Endodermal cell (in vitro differentiated cells): ENCODE measurements at places on chromosomes 13 and 19. TPM values are rescaled to one million over a fixed set of nuclear protein-coding genes. Genes with fewer than 3 reads are reported as not detected.

DNA sequence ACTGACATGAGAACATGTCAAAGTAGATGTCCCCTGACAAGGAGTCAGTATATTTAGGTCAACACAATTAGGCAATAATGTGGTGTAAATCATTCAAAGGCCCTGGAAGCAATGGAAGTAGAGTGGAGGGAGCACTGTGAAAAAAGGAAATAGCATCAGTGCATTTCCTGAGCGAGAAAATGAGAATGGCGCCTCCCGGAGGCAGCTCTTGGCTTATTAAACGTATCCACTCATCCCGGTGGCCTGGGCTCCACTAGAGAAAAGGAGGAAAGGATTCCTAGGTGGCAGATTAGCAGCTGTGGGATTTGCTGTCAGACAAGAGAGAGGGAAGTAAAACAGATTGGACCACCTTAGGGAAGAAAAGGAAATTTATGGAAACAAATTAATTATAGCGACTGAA, 173.7 kb upstream of the TMTC4 start:
- no peaks in the 10 kb centered on the region for H3K36me3 ChIP-seq
- DNase-seq, result peak; percentile 53
- H3K4me3 ChIP-seq, result no peak overlapping the region
- H3K4me1 ChIP-seq, result no peaks in the 10 kb centered on the region

GRCh38 chr13:110506396-110506795, 55.1 kb downstream of the RAB20 start:
- H3K4me3 ChIP-seq, result no peak overlapping the region
- H3K36me3 ChIP-seq, result peaks cover 91% of the 10 kb centered on the region
- no peak overlapping the region for H3K27ac ChIP-seq
- no peaks in the 10 kb centered on the region for H3K27me3 ChIP-seq
- DNase-seq, result no peak

- H3K4me1 ChIP-seq, result no peaks in the 10 kb centered on the region
- H3K27ac ChIP-seq, result no peak overlapping the region
- peak; percentile 15 for DNase-seq
- H3K4me3 ChIP-seq, result no peak overlapping the region
These were observed 242.0 kb upstream of the TSHZ3 start for GRCh38 chr19:31591258-31591657.

GRCh38 chr19:1063030-1063908, 3.7 kb upstream of the ARHGAP45 start:
- peaks cover 38% of the 10 kb centered on the region for H3K27me3 ChIP-seq
- DNase-seq, result peak; percentile 77
- H3K27ac ChIP-seq, result no peak overlapping the region
- no peak overlapping the region for H3K4me3 ChIP-seq
- H3K36me3 ChIP-seq, result peaks cover 7% of the 10 kb centered on the region
- peaks cover 5% of the 10 kb centered on the region for H3K4me1 ChIP-seq

DNA sequence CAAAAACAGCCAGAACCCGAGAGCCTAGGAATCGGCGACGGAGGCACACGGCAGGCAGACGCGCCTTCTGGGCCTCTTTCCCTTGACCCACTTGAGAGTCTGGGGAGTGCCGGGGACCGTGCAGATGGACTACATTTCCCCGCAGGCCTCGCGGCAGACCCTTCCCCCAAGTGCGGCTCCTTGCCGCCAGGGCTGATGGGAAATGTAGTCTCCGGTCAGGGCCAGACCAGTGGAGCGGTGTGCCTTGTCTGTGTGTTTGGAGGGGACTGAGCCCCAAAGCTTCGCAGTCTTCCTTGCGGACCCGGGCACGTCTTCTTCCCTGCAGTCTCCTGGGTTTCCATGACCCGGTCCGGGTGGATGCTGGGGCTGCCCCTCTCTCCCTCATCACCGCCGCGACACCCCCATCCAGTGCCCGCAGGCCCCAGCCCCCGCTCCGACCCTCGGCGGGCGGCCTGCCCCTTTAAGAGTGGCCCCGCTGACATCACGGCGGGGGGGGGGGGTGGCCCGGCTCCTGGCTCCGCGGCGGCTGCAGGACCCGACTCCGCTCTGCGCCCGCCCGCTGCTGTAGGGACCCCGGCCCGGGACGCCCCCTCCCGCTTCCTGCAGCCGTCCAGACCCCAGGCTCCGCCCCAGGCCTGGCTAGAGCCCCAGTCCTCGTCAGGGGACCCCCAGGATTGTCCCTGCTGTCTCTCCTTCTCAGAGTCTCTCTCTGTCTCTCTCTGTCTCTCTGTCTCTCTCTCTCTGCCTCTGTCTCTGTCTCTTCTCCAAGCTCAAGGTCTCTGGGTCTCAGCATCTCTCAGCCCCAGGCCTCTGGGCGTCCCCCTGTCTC, 758 bp upstream of the CACNG7 start:
- H3K4me1 ChIP-seq, result no peaks in the 10 kb centered on the region
- H3K36me3 ChIP-seq, result no peaks in the 10 kb centered on the region
- no peak overlapping the region for H3K27ac ChIP-seq
- H3K4me3 ChIP-seq, result no peak overlapping the region
- peak; percentile 95 for DNase-seq
- H3K27me3 ChIP-seq, result peaks cover 85% of the 10 kb centered on the region

GRCh38 chr13:113273321-113273720, 23.7 kb upstream of the LAMP1 start:
- H3K27me3 ChIP-seq, result no peaks in the 10 kb centered on the region
- H3K36me3 ChIP-seq, result peaks cover 32% of the 10 kb centered on the region
- no peaks in the 10 kb centered on the region for H3K4me1 ChIP-seq
- no peak overlapping the region for H3K27ac ChIP-seq
- DNase-seq, result no peak

PTPRS gene
- 213 to 240 TPM (median 226 TPM) in 3 replicates for total RNA-seq
